ENCODE measurements at places on chromosomes 13 and 19. TPM values are rescaled to one million over a fixed set of nuclear protein-coding genes. Genes with fewer than 3 reads are reported as not detected.

Gene PRR22
- 1.6 TPM for total RNA-seq

DNA sequence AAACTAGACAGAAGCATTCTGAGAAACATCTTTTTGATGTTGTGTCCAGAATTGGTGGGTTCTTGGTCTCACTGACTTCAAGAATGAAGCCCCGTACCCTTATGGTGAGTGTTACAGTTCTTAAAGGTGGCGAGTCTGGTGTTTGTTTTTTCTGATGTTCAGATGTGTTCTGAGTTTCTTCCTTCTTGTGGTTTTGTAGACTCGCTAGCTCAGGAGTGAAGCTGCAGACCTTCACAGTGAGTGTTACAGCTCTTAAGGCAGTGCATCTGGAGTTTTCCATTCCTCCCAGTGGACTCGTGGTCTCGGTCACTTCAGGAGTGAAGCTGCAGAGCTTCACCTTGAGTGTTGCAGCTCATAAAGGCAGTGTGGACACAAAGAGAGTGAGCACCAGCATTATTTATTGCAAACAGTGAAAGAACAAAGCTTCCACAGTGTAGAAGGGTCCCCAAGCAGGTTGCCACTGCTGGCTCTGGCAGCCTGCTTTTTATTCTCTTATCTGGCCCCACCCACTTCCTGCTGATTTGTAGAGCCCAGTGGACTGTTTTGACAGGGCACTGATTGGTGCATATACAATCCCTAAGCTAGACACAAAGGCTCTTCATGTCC, 1820.8 kb downstream of the UQCRFS1 start:
- H3K4me1 ChIP-seq = no peaks in the 10 kb centered on the region
- DNase-seq = no peak
- H3K27ac ChIP-seq = no peak overlapping the region
- no peaks in the 10 kb centered on the region for H3K36me3 ChIP-seq
- H3K27me3 ChIP-seq = no peaks in the 10 kb centered on the region

- no peak overlapping the region for H3K4me3 ChIP-seq
- H3K27me3 ChIP-seq = no peaks in the 10 kb centered on the region
- DNase-seq = no peak
- no peak overlapping the region for H3K27ac ChIP-seq
These were observed 51.3 kb downstream of the RAB20 start for GRCh38 chr13:110509971-110510786.

Gene PROZ
- not detected for total RNA-seq

DNA sequence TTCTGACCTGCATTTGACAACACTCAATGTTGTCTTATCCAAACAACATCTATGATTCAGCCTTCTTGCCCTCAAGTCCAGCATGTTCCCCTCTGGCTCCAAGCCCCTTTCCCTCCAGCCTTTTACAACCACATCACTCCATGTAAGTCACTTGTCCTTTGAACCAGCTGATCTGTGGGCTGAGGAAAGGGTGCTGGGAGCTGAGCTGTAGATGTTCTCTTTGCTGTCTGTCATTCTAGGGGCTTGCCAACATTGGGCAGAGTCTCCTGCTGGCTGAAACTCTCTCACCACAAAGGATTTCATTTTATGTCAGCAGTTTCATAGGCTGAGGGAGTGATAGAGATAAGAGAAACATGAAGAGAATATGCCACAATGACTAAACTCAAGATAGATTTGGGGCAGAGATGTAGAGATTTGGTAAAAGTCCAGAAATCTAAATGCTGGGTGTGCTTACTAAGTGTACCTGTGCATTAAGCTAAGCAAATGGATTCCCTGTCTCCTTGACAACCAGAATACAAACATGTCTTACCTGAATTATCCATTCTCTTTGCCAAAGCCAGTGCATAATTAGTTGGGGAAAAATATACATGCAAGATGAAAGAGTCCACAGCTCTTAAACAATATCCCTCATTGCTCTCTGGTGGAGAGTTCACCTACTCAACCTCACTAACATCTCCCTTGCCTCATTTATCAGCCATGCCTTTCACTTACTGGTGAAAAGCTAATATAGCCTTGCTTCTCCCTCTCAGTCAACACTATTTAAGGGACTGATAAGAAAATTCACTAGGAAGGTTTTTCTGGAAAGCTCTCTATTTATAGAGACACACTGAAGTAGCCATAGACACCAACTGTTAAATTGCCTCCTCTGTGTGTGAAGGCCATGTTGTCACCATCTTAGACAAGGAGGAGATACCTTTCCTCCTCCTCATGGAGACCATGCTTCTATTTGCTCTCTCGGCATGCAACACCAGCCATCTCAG, 175.5 kb upstream of the SERP2 start:
- no peak overlapping the region for H3K27ac ChIP-seq
- no peak overlapping the region for H3K4me3 ChIP-seq
- H3K36me3 ChIP-seq = no peaks in the 10 kb centered on the region
- H3K4me1 ChIP-seq = no peaks in the 10 kb centered on the region
- H3K27me3 ChIP-seq = no peaks in the 10 kb centered on the region

DNA sequence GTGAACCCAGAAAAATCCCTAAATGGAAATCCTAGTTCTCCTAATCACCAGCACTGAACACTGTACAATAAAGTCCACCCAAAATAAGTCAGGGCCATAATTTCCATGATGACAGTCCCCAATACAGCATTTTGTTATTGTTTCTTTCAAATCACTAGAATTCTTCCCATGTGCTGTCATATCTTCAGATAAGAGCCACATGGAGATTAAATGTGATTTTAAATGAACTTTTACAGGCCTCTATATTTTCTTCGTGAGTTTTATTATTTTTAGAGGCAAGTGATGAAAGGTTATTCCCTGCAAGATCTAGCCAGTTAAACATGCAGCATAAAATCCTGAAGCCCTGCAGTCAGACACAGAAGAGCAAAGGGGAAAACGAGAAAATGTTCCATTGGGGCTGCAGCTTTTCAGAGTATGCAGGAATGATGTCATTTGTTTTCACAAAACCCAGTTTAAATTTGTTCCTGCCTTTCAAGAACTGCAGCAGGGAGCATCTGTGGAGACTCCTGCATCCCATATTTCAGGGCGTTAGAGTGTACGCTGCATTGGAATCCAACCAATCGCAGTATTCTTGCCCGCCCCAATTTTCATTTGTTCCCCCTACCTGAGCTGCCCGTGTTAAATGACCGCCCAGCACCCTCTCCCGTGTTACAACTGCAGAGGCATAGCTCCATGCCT, 167.2 kb upstream of the KLF12 start:
- H3K4me1 ChIP-seq = peaks cover 9% of the 10 kb centered on the region
- no peak overlapping the region for H3K27ac ChIP-seq
- DNase-seq = no peak
- H3K27me3 ChIP-seq = no peaks in the 10 kb centered on the region

DNA sequence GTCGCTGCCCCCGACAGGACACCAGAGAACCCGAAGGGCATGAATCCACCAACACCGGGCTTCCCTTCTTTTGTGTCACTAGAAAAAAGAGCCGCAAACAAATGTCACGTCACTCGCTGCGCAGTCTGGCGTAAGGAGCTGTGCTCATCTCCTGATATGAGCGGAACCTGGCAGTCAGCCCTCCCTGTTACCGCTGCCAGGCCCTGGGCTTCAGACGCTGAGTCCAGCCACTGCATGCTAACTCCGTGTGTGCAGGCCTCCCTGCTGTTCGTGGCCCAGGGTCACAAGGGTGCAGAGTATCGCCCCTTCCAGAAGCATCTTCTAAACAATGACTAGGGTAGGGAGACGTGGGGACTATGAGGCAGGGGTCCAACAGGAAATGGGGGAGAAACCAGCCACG, 71.3 kb downstream of the SLC7A1 start:
- no peaks in the 10 kb centered on the region for H3K36me3 ChIP-seq
- H3K4me1 ChIP-seq = no peaks in the 10 kb centered on the region
- H3K4me3 ChIP-seq = no peak overlapping the region
- no peaks in the 10 kb centered on the region for H3K27me3 ChIP-seq

Gene C2CD4C
- 1.2 TPM for total RNA-seq

DNA sequence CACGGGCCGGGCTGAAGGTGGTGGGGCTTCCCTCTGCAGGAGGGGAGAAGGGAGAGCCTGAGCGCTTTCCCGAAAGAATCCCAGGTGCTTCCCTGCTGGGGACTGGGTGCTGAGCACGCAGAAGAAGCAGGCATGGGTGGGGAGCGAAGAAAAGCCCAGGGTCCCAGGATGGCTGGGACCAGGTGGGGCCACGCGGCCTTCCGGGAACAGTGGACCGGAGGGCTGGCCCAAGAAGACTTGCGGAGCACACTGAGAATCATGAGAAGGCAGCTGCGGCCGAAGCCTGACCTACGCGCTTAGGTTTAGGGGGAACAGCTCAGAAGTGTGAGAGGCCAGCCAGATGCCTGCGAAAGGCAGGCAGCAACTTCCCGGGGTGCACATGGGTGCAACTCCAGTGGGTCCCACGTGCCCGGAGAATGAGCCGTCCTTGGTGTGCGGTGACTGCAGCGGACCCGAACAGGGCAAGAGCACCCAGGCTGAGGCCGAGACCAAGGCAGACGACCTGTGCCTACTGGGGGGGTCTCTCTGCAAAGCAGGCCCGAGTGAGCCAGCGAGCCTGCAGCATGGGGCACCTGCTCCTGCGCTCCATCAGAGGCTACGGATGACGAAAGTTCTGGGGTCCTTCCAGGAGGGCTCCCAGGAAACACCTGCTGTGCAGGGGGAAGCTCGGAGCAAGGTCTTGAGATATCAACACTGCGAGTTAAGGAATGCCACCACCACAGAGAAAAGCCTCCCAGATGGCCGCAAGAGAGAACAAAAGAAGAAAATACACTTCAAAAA, 52.4 kb downstream of the MLLT1 start:
- H3K4me3 ChIP-seq = no peak overlapping the region
- no peaks in the 10 kb centered on the region for H3K36me3 ChIP-seq
- no peak overlapping the region for H3K27ac ChIP-seq
- no peaks in the 10 kb centered on the region for H3K27me3 ChIP-seq
- peaks cover 17% of the 10 kb centered on the region for H3K4me1 ChIP-seq
- DNase-seq = no peak

GRCh38 chr19:31535691-31536460, 186.6 kb upstream of the TSHZ3 start:
- H3K4me1 ChIP-seq = no peaks in the 10 kb centered on the region
- H3K27me3 ChIP-seq = no peaks in the 10 kb centered on the region
- no peak overlapping the region for H3K27ac ChIP-seq
- H3K36me3 ChIP-seq = no peaks in the 10 kb centered on the region
- DNase-seq = no peak
- H3K4me3 ChIP-seq = no peak overlapping the region

- H3K36me3 ChIP-seq = no peaks in the 10 kb centered on the region
- H3K27me3 ChIP-seq = peaks cover 44% of the 10 kb centered on the region
- no peak overlapping the region for H3K4me3 ChIP-seq
- H3K27ac ChIP-seq = no peak overlapping the region
These were observed 1.3 kb downstream of the MEIS3 start for GRCh38 chr19:47417746-47418691.

DNA sequence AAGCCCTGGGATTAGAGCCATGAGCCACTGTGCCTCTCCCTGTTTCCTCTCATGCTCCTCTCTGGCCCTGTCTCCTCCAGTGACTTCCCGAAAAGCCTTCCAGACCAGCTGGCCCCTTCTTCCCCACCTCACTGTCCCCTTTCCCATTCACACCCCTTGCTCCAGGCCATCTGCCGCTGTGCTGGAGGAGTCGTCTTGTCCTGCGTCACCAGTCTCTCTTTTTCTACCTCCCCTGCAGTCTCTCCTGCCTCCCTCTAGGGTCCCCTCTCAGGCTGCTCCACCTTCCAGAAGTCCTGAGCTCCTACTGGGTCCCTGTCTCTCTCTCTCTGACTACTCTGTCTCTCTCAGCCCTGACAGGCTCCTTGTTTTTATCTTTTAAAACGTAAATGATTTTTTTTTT, 5.3 kb upstream of the FFAR1 start:
- no peak for DNase-seq
- H3K27ac ChIP-seq = no peak overlapping the region
- no peaks in the 10 kb centered on the region for H3K27me3 ChIP-seq
- H3K4me3 ChIP-seq = no peak overlapping the region
- H3K4me1 ChIP-seq = no peaks in the 10 kb centered on the region
- no peaks in the 10 kb centered on the region for H3K36me3 ChIP-seq

Gene TNNT1
- total RNA-seq = 0.36 TPM

DNA sequence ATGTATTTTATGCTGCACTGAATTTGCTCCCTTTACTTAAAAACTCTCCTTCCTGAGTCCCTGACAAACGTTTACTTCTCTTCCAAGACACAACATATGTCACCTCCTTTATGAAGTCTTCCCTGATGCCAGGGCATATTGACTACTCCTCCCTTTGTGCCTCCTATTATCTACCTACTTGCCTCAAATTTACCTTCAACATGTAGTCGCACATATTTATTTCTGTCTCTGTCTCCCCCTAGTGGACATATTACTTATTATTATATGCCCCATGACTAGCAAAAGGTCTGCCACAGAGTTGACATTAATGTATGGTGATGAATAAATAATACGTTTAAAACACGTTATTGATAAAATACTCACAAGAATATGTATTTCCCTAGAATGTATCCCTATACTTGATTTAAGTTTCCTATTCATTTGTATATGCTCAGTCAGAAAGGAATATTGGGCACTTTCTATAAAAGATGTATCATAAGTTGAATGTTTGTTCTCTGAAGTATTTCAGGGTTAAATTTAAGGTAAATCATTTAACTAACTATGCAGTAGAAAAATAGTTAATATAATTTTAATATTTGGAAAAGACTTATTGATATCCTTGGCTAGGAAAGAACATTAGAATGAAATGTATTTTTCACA, 250.3 kb upstream of the ATXN8OS start:
- no peaks in the 10 kb centered on the region for H3K36me3 ChIP-seq
- H3K4me1 ChIP-seq = no peaks in the 10 kb centered on the region
- H3K27ac ChIP-seq = no peak overlapping the region

GRCh38 chr13:113869263-113869662, 5.4 kb upstream of the GAS6 start:
- no peak overlapping the region for H3K27ac ChIP-seq
- H3K4me3 ChIP-seq = no peak overlapping the region
- H3K36me3 ChIP-seq = no peaks in the 10 kb centered on the region
- peaks cover 5% of the 10 kb centered on the region for H3K4me1 ChIP-seq

GRCh38 chr13:111970494-111971141, 96.3 kb upstream of the SOX1 start:
- H3K27me3 ChIP-seq = peaks cover 27% of the 10 kb centered on the region
- DNase-seq = no peak
- H3K27ac ChIP-seq = no peak overlapping the region
- H3K4me3 ChIP-seq = no peak overlapping the region
- H3K36me3 ChIP-seq = no peaks in the 10 kb centered on the region

- H3K36me3 ChIP-seq = peaks cover 12% of the 10 kb centered on the region
- no peaks in the 10 kb centered on the region for H3K27me3 ChIP-seq
- H3K27ac ChIP-seq = peak overlapping the region; percentile 37
- peak overlapping the region; percentile 37 for H3K4me3 ChIP-seq
- peak; percentile 63 for DNase-seq
These were observed 19.6 kb downstream of the TMEM150B start for GRCh38 chr19:55305491-55305890.

- no peak overlapping the region for H3K4me3 ChIP-seq
- H3K4me1 ChIP-seq = peaks cover 15% of the 10 kb centered on the region
These were observed 2.2 kb upstream of the TNFSF9 start for GRCh38 chr19:6528544-6529121.

- no peaks in the 10 kb centered on the region for H3K4me1 ChIP-seq
- no peak overlapping the region for H3K27ac ChIP-seq
- no peaks in the 10 kb centered on the region for H3K36me3 ChIP-seq
- H3K4me3 ChIP-seq = no peak overlapping the region
- H3K27me3 ChIP-seq = no peaks in the 10 kb centered on the region
These were observed 299.3 kb upstream of the ARGLU1 start for GRCh38 chr13:106867249-106867648.
